ENCODE measurements at places on chromosomes 1 and 21.

GRCh38 chr1:225004396-225004795, 74.9 kb downstream of the DNAH14 start:
- DNase-seq = no peak

GRCh38 chr1:17865912-17866739, 111.0 kb downstream of the ACTL8 start:
- DNase-seq = no peak

DNA sequence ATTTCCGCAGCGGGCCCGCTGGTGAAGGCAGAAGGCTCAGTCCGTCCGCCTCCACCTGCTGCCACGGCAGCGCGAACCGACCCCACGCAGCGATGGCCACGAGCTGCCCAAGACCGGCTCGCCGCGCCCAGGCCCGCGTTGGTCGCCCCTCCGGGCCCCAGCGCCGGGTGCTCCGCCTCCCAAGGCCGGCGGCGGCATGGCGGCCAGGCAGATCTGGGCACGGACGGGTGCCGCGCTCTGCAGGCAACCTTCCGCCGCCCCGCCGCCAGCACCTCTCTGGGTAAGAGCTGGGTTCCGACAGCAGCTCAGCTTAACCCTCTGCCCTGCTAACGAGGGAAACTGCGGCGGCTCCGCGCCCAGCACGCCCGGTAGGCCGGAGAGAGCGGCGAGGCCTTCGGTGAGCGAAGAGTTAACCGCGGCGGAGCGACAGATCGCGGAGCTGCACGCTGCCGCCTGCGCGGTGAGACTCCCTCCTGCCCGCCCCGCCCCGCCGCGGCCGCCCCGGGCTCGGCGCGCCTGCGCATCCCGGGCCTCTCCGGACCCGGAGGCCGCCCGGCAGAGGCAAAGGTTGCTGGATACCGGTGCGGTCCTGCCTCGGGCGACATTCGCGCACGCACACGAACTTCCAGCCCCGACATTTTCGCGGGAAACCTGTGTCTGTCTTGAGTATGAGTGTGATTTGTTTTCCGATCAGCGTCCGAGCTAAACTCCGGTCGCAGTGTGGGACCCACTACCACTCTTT, at the start of gene C1orf53:
TSS of gene C1orf53 (plus strand) at position 177 of the 742 bp plus-strand sequence. CDS start at position 197, 20 bp downstream.
- peak; percentile 91 for DNase-seq

GRCh38 chr1:27399251-27400025, 7.0 kb downstream of the GPR3 start:
- no peak for DNase-seq

GRCh38 chr1:901108-901859, 22.4 kb upstream of the SAMD11 start:
- DNase-seq = no peak

Data from C1 segment of cervical spinal cord (tissue), 14 donors.